Activated CD4-positive, CD25-positive, alpha-beta regulatory T cell treated with anti-CD3 and anti-CD28 coated beads, Interleukin-2, amount 50 U/mL, for 16 hours (primary cell): ENCODE measurements at places on chromosomes 12 and 14.

DNA sequence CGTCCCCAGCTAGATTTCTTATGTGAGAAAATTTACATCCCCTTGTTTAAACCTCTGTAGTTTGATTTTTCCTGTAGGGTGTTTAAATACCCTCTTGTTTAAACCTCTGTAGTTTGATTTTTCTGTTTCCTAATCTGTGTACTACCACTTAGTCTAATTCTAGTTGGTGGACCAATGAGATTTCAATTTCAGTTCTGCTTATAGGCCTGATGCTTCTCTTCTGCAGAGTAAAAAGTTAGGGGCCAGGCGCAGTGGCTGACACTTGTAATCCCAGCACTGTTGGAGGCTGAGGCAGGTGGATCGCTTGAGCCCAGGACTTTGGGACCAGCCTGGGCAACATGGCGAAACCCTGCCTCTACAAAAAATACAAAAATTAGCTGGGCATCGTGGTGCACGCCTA lies 11.5 kb downstream of the UBC start:
- DNase-seq = no peak

DNA sequence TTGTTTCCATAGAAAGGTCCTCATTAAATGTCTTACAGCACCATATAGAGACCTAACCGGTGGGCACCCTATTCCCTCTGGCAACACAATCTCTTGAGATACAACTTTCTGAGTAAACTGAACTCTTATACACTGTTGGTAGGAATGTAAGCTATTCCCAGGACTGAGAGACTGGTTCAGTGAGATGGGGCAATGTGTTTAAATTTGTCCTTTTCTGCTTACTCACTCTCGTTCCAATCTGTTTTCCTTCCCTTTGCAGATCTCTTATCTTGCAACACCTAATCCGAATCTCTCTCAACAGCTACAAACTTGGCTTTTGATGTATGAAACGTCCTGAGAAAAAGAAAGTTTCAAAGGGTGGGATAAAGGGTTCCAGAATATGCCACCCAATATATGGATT lies 26.1 kb upstream of the ETV6 start:
- DNase-seq = no peak

DNA sequence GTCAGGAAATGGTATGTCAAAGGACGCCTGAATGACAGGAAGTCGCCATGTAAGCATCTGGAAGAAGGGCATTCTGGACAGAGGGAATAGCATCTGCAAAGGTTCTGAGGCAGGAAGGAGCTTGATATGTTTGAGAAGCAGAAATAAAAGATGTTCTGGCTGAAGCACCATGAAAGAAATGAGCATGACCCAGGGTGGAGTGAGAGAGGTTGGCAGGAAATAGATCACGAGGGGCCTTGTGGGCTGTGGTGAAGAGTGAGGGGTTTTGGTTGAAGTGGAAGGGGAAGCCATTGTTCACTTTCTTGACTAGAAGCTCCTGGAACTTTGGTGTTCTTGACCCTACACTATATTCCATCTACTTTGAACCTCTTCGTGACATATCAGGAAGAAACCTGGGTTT lies 99.4 kb upstream of the PARP11 start:
- DNase-seq = no peak

DNA sequence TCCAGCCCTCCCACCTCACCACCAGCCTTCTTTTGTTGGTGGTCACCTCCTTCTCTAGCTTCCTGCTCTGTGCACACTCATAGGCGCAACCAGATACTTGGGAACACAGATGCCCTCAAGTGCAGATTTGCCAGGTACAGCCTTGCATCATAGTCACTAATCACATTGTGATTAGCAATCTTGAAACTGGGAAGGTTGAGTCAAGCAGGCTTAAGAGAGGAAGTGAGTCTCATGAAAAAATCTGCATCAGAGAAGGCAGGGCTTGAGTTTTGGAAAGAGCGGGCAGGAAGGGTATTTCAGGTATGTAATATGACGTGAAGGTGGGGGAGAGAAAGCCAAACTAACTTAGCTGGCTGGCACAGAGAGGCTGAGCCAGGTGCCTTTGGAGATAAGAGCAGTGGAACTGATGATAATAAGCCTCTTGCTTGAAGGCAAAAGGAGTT lies 2.7 kb upstream of the RABGGTA start:
- DNase-seq = no peak

DNA sequence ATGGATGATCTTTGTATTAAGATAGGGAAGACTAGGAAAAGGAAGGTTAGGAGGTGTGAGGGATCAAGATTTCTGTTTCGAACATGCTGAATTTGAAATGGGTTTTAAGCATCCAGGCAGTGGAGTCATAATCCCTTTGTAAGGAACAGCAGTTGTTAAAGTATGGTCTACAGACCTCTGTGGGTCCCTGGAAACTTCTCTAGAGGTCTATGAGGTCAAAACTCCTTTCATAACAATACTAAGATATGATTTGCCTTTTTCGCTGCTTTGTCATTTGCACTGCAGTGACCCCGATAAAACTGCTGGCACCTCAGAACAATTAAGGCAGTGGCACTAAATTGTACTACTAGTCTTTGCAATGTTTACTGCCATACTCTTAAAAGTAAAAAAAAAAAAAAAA lies 1.5 kb downstream of the RAD51AP1 start:
- DNase-seq = no peak
